ENCODE measurements at places on chromosomes 5 and 9. TPM values are rescaled to one million over a fixed set of nuclear protein-coding genes. Genes with fewer than 3 reads are reported as not detected.

DNA sequence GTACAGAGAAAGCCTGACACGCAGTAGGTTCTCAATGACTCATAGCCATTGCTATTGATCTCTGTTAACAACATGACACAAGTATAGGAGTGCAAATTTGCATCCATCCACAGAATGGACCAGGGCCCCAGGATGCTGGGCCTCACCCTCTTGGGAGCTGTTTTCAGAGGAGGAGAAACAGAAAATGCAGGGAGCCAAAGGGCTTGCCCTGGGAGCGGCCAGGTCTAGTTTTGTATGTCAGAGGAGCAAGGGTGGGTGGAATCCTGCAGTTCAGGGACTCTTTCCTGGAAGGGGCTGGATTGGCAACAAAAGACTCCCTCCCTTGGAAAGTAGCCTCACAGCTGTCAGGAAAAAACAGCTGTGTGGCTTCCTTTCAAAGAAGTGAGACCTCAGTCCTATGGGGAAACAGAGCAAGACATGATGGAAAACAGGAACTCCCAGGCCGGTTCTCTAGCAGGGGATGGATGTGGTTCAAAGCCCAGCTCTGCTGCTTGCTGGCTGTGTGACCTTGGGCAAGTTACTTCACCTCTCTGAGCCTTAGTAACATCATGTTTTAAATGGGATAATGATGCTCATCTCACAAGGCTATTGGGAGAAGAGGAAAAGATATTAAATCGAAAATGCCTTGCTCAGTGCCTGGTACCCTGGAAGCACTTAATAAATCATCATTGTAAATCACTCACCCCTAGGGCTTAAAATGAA is 50.5 kb upstream of the SH3PXD2B start:
- no peaks in the 10 kb centered on the region for H3K27me3 ChIP-seq
- no peak overlapping the region for H3K4me3 ChIP-seq
- H3K4me1 ChIP-seq = no peaks in the 10 kb centered on the region

DNA sequence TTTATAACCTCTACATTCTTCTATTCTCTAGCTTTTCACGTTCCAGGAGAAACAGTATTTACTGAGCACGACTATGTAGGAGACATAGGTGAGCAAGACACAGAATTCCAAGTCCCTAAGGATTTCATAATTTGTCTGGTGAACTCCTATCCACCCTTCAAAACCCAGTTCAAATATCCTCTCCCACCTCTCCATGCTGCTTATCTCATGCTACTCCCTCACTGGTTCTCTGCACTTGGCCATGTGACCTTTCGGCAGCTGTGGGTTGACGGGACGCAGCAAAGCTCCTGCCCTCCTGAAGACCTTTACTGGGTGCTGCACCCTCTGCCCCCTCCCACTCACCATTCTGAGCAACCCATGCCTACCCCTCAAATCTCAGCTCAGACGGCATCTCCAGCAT is 173.2 kb downstream of the RGS3 start:
- H3K36me3 ChIP-seq = no peaks in the 10 kb centered on the region
- no peak overlapping the region for H3K4me3 ChIP-seq
- DNase-seq = no peak
- peaks cover 2% of the 10 kb centered on the region for H3K4me1 ChIP-seq
- H3K27ac ChIP-seq = no peak overlapping the region

- no peak for DNase-seq
- no peaks in the 10 kb centered on the region for H3K27me3 ChIP-seq
- no peaks in the 10 kb centered on the region for H3K4me1 ChIP-seq
- no peaks in the 10 kb centered on the region for H3K36me3 ChIP-seq
Observed at GRCh38 chr5:164893071-164893470, 1387.7 kb downstream of the MAT2B start.

DNA sequence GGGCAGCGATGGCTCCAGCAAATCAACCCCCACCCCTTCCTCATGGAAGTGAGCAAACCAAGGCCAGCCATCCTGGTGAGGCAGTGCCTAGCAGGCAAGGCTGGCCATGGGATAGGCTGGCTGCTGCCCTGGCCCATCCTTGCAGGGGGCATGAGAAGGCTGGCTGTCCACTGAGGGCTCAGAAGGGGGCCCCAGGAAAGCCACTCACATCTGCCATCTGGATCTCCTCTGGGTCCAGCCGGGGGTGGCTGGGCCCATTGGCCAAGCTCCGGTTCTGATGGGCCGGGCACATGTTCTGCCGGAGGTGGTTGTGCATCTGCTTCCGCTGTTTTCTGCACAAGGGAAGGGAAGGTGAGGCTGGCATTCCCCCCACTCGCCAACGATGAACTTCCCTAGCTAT is 57.1 kb downstream of the PSD2 start:
- no peak overlapping the region for H3K4me3 ChIP-seq
- peaks cover 13% of the 10 kb centered on the region for H3K27me3 ChIP-seq
- DNase-seq = no peak
- H3K36me3 ChIP-seq = no peaks in the 10 kb centered on the region

GRCh38 chr5:37015795-37016666 is 139.5 kb downstream of the NIPBL start:
- no peak for DNase-seq
- peaks cover 25% of the 10 kb centered on the region for H3K36me3 ChIP-seq
- H3K4me3 ChIP-seq = no peak overlapping the region
- H3K4me1 ChIP-seq = no peaks in the 10 kb centered on the region
- no peak overlapping the region for H3K27ac ChIP-seq

- no peak overlapping the region for H3K27ac ChIP-seq
- H3K4me3 ChIP-seq = no peak overlapping the region
- no peaks in the 10 kb centered on the region for H3K36me3 ChIP-seq
- DNase-seq = no peak
Observed at GRCh38 chr5:170832241-170832640, 29.6 kb upstream of the RANBP17 start.

DNA sequence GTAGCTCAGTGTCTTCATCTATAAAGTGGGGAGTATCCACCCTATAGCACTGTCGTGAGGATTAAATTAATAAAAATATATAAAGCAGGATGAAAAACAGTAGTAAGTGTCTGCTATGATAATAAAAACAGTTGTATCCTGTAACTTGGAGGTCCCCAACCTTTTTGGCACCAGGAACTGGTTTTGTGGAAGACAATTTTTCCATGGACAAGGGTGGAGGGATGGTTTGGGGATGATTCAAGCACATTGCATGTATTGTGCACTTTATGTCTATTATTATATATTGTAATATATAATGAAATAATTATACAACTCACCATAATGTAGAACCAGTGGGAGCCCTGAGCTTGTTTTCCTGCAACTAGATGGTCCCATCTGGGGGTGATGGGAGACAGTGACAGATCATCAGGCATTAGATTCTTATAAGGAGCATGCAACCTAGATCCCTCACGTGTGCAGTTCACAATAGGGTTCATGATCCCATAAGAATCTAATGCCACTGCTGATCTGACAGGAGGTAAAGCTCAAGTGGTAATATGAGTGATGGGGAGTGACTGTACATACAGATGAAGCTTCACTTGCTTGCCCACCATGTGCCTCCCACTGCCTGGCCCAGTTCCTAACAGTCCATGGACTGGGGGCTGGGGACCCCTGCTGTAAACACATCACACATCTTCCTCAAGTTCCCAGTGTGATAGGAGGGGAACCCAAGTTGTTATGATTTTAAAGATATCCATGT is 177.4 kb upstream of the DAPK1 start:
- no peak overlapping the region for H3K27ac ChIP-seq
- no peaks in the 10 kb centered on the region for H3K36me3 ChIP-seq
- no peak for DNase-seq

GRCh38 chr5:15807871-15808270 is 307.9 kb downstream of the FBXL7 start:
- H3K27me3 ChIP-seq = no peaks in the 10 kb centered on the region
- no peak for DNase-seq
- H3K36me3 ChIP-seq = no peaks in the 10 kb centered on the region

- no peaks in the 10 kb centered on the region for H3K27me3 ChIP-seq
- no peak for DNase-seq
- no peak overlapping the region for H3K27ac ChIP-seq
- H3K4me3 ChIP-seq = no peak overlapping the region
- peaks cover 78% of the 10 kb centered on the region for H3K36me3 ChIP-seq
Observed at GRCh38 chr5:143309661-143310431, 93.6 kb downstream of the NR3C1 start.

DNA sequence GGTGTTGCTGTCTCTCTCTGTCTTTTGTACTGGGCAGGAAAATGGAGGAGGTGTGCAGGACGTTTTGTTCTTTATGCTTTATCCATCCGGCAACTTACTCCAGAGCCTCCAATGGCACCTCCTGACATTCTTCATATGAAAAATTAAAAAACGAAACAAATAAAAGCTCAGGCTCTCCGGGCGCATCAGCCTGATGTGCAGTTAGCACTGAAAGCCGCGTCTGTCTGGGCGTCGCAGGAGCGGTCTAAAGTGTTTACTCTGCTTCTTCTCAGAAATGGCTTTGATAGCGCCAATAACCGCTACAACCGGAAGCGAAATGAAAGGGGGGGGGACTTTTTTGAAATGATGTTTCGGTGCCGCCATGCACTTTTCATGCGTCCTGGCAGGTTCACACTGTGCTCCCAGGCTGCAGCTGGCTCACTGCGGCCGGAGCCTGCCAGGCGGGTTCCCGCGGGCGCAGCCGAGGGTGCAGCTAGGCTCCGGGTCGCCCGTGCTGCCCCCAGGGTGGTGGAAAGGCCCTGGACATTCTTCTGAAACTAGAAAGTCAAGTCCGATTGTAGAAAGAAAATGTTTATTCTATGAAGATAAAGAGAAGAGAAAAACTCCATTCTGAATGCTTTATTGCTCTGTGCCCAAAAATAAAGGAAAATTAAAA is 407.7 kb upstream of the IRX1 start:
- H3K36me3 ChIP-seq = no peaks in the 10 kb centered on the region
- no peaks in the 10 kb centered on the region for H3K4me1 ChIP-seq
- H3K27me3 ChIP-seq = no peaks in the 10 kb centered on the region

GRCh38 chr5:115033861-115034260 is 135.8 kb downstream of the TRIM36 start:
- H3K27ac ChIP-seq = no peak overlapping the region
- H3K27me3 ChIP-seq = peaks cover 2% of the 10 kb centered on the region
- no peak for DNase-seq

Gene SCGB3A1
- total RNA-seq = not detected

Gene AIF1L
- total RNA-seq = 0.23 TPM

Gene LECT2
- total RNA-seq = not detected

All from activated CD8-positive, alpha-beta memory T cell treated with anti-CD3 and anti-CD28 coated beads, Interleukin-2, amount 10 ng/mL, durations not matched to agents 7 days and 5 days (primary cell).